ENCODE measurements at places on chromosomes 16 and 17.

DNA sequence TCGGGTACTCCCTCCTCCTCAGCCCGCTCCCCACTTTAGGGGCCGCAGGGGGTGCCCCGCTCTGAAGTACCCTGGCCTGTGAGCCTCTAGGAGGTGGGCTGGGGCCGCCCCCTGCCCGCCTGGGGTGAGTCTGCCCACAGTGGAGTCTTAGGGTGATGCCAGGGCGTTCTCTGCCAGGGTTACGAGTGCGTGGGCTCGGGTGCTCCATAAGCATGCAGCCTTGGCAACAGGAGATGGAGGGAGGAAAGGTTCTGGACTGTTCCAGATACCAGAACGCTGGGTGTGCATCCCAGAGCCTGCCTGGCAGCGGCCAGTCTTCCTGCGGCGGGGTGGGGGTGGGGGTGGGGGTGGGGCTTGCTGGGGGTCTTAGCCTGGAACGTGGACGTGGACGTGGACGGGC, 15.9 kb downstream of the CACNA1H start:
- no peak for DNase-seq

GRCh38 chr16:68083861-68084503, 1.2 kb upstream of the NFATC3 start:
- DNase-seq, result no peak

DNA sequence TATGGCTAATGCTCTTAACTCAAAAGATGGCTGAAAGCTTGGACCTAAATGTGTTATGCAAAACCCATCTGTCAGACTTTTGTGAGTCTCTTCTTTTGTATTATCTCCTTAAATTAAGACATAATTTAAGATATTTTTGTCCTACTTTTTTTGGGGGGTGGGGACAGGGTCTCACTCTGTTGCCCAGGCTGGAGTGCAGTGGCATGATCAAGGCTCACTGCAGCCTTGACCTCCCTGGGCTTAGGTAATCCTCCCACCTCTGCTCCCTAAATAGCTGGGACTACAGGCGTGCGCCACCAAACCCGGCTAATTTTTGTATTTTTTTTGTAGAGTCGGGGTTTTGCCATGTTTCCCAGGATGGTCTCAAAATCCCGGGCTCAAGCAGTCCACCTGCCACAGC, 7.1 kb downstream of the CLTC start:
- no peak for DNase-seq

- no peak for DNase-seq
Measured at GRCh38 chr16:75244225-75244809, 7.1 kb downstream of the BCAR1 start.

GRCh38 chr17:50203086-50203485, 1.7 kb upstream of the COL1A1 start:
- DNase-seq, result no peak

All from activated CD4-positive, alpha-beta T cell treated with anti-CD3 and anti-CD28 coated beads, Interleukin-2, amount 50 U/mL, for 16 hours (primary cell).